Stimulated activated naive CD8-positive, alpha-beta T cell treated with anti-CD3 and anti-CD28 coated beads, Interleukin-15, amount 100 ng/mL, for 72 hours (primary cell): ENCODE measurements at places on chromosomes 3 and 15.

GRCh38 chr3:31785734-31786133 is 195.3 kb downstream of the OSBPL10 start:
- no peak for DNase-seq

DNA sequence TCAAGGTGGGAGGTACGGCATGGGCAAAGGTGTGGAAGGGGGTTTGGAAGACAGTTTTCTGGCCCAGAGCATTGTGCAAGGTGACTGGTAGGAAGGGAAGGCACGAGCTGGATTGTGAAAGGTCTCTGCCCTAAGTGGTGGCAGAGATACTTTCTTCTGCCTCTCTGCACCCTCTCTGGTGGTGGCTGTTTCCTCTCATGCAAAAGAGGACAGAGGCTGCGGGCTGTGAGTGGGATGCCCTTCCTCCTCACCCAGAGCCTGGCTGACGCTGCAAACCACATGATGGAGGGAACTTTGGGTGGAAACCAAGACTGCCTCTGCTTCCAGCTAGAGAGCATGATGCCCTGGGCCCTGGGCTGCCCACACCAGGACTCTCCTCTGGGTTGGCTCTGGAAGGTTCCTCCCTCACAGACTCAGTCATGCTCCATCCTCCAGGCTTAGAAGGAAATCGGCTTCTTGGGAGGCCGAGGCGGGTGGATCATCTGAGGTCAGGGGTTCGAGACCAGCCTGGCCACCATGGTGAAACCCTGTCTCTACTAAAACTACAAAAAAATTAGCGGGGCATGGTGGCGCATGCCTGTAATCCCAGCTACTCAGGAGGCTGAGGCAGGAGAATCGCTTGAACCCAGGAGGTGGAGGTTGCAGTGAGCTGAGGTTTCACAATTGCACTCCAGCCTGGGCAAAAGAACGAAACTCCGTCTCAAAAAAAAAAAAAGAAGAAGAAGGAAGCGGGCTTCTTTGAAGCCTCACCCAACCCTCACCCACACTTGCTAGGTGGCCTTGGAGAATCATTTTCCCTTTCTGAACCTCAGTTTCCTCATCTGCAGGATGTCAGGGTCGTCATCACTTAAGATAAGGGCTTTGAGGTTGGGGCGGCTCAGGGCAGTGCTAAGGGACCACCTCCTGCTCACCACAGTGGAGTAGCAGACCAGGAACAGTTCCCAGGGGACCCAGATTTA is 8.3 kb downstream of the PSTPIP1 start:
- DNase-seq: peak; percentile 60

DNA sequence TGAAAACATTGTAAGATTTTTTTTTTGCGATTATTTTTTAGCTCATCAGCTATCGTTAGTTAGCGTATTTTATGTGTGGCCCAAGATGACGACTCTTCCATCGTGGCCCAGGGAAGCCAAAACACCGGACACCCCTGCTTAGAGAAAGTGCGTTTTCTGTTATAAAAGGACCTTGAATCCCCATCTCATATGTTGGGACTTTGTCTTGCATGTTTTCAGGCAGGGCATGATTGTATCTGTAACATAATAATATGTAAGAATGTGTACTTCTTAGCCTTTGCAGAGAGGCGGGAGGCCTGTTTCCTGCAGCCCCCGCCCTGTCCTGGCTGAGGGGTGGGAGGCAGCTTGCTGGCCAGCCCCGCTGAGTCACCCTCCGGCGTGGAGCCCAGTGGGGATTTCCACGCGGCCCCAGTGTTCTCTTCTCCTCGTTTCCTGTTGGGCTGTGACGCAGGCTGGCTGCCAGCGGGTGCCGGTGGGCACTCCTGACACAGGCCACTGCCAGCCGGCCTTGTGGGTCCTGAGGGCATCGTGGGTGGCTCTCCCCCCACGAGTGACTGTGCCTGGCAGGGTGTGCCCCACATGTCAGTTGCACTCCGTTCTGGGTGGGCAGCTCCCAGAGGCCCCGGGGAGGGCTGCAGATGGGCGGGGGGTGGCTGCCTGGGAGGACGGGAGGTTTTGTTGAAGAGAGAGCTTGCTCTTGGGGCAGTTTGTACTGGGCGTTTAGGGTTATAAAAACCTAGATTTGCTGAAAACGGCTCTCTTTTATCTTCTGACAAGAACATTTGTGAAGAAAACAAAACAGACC is 55.6 kb downstream of the SMAD3 start:
- peak; percentile 87 for DNase-seq

- no peak for DNase-seq
These were observed 324.0 kb downstream of the UACA start for GRCh38 chr15:70439304-70439877.

DNA sequence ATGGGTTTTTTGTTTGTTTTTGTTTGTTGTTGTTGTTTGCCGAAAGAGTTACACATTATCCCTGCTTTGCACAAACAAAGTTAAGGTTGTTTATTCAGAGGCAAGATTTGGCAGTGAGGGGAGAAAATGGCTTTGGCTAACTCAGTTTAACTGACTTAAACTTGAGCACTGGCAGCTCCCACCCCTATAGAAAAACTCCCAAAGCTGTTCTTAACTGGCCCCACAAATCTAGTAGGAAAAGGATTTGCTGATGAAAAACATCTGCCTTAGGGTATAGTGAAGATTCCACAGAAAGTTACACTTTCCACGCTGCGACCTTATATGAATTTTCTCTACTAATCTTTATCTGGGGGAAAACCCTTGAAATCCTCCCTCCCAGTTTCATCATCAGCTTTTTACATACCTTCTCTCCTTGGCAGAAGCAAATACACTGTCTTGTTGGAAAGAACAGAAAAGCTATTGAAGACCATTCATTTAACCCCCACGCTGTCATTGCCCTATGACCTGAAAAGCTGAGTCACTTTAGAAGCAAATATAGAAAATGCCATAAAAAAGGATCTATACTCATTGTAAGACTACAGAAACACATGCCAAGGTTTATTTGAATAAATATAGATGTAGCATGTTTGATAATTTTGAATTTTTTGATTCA is 551.7 kb downstream of the NR2F2 start:
- no peak for DNase-seq

DNA sequence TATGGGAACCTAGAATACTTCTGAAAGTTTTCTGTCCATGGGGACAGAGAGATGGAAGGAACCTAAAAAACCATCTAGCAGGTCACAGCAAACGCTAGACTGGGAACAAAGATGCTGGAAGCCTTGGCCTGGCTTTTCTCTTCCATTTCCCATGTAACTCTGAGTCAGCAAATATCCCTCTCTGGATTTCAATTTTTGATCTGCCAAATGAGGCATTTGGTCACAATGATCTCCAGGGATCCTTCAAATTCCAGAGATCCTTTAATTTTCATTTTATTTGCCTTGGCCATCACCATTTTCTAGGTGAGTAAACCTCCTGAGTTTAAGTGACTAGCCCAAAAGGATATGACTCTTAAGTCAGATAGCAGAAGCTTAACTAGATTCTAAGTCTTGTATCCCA is 39.7 kb downstream of the RTP1 start:
- DNase-seq: no peak

DNA sequence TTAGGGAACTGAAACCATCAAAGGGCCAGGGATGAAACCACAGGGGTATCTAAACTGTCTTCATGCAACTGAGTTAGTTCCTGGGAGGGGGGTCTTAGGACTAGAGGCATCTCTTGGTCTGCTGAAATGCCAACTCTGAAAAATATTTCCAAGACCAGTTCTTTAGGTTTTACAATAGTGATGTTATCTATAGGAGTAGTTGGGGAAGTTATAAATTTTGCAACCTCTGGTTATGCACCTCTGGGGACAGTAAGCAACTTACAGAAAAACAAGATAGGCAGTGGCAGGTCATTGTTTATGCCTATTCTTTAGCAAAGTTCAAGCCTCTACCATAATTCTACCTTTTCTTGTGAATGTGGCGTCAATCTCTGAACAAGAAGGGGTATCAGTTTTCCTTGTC is 60.5 kb upstream of the MINAR1 start:
- DNase-seq: no peak

- no peak for DNase-seq
These were observed 204.1 kb upstream of the TBL1XR1 start for GRCh38 chr3:177401375-177401774.

GRCh38 chr15:51263116-51263515 is 75.3 kb downstream of the CYP19A1 start:
- no peak for DNase-seq

- DNase-seq: no peak
These were observed 94.8 kb downstream of the FMN1 start for GRCh38 chr15:33099739-33100138.

GRCh38 chr3:50467919-50468318 is 35.5 kb downstream of the CACNA2D2 start:
- DNase-seq: no peak

DNA sequence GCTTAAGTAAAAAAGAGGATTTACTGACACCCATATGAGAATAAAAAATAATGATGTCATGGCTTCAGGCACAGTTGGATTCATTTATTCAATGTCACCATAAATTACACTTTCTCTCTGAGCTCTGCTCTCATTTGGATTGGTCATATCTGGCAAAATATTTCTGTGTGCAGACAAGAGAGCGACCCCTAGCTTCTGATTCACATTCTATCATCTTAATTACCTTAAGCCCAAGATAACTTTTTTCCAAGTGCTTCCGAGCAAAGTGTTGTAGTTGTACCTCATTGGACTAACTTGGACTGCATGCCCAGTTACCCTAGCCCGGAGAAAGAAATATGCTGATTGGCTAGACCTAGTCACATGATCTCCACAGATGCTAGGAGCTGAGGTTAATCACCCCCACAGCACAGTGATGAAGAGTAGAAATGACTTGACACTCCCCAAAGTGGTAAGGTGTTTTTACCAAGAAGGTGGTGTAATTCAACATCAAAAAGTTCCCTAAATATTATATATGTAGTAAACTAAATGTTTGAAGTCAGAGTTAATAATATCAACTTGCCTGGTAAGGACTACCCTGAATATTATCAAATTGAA is 552.2 kb upstream of the SUCLG2 start:
- DNase-seq: no peak

DNA sequence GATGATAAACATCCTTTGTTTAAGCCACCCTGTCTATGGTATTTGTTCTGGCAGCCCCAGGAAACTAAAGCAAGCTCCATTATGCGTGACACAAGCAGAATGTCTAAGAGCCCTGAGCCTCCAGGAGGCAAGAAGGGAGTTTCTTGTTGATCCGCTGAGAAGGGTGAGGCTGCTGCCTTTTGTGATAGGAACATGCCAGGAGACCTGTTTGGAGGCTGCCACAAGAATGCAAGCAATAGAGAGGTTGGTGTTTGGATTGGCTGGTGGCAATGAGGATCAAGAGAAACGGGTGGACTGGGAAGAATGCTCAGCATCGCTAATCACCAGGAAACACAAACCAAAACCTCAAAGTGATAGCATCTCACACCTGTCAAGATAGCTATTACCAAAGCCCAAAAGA is 104.8 kb downstream of the ASB7 start:
- DNase-seq: no peak

DNA sequence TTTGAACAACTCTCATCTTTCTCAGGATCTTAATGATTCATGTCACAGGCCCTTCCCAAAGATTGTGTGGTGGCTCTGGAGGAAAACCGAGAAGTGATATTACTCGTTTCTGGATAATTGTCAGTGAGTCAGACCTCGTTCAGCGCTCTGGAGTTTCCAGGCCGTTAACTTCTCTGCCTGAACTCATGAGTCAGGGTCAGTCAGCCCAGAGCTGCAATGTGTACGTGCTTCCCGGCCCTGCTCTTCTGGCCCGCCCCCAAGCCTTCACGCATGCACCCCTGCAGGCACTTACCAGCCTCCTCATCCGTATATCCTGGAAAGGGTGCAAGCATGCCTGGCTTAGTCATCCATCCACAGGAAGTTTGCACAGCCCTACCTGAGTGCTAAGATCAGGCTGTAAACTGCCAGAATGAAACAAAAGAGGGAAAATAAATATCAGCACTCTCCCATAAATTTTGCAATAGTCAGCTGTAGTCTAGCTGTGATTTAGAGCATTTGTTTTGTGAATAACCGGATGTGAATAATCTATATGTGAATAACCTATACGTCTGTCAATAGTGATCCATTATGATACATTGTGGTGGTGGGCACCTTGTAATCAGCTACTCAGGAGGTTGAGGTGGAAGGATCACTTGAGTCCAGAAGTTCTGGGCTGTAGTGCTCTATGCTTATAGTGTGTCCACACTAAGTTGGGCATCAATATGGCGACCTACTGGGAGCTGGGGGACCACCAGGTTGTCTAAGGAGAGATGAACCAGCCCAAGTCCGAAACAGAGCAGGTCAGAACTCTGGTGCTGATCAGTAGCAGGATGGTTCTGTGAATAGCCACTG is 35.3 kb upstream of the SEMA4B start:
- DNase-seq: no peak

DNA sequence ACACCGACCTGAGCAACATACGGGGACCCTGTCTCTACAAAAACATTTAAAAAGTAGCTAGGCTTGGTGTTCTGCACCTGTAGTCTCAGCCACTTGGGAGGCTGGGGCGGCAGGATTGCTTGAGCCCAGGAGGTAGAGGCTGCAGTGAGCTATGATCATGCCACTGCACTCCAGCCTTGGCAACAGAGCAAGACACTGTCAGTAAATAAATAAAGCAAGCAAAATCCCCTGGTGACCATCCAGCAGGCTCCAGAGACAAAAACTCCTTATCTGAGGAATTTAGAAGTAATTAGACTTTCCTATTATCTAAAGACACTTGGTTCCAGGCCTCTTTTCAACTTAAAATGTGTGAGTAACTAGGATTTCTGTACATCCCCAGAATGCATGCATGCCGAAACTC is 29.5 kb upstream of the ZNF774 start:
- DNase-seq: no peak

DNA sequence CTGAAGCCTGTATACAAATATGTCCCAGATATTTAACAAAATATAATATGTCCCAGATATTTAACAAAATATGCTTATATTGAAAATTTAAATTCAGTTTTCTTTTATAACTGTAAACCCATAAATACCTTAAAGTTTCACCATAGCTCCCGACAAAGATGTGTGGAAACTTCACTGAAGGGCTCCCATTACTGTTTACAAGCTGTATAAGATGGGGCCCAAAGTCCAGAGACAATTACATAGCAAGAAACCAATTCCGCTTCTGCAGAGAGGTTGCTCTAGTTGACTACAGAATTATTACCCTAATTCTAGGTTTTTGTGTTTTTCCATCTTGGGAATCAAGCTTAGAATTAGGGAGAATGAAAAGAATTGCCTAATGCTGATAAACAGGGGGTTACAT is 102.6 kb upstream of the EPHA6 start:
- DNase-seq: no peak

GRCh38 chr3:145370870-145371269 is 790.1 kb downstream of the PLOD2 start:
- DNase-seq: no peak

GRCh38 chr15:75161106-75161916 is 40.4 kb upstream of the C15orf39 start:
- no peak for DNase-seq

GRCh38 chr3:191197761-191198306 is 1.2 kb upstream of the OSTN start:
- DNase-seq: no peak

GRCh38 chr15:31212326-31213080 is 111.0 kb upstream of the TRPM1 start:
- no peak for DNase-seq

GRCh38 chr3:2023959-2024358 is 74.7 kb upstream of the CNTN4 start:
- no peak for DNase-seq
